ENCODE measurements at places on chromosomes 4 and X.
A peak's percentile ranks its signal among the peaks of the same experiment; 100 is the strongest.

- no peak for DNase-seq
Measured at GRCh38 chr4:142614621-142615323, 231.3 kb downstream of the INPP4B start.

- DNase-seq: no peak
Measured at GRCh38 chr4:167779280-167779679, 313.1 kb upstream of the ANXA10 start.

DNA sequence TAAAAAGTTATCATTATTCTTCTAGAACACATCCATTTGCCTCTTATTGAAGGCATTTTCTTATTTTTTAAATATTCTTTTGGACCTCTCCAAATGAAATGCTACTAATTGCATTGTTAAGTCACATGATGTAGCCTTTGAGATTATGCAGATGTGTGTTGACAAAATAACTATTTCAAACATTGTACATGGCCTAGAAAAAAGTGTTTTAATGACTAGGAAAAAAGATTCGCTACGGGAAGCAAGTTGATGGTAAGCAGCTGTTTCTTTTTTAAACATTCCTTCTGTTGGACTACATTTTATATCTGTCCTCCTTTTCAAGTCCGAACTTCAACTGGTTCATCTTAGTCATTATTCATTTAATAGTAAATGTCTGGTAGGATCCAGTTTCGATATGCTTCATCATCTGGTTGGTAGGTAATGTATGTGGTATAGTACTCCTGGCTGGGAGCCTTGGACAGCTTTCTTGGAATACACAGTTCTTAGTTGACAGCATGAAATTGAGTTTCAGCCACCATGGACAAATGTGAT, 34.3 kb upstream of the GUCY1A1 start:
- no peak for DNase-seq

DNA sequence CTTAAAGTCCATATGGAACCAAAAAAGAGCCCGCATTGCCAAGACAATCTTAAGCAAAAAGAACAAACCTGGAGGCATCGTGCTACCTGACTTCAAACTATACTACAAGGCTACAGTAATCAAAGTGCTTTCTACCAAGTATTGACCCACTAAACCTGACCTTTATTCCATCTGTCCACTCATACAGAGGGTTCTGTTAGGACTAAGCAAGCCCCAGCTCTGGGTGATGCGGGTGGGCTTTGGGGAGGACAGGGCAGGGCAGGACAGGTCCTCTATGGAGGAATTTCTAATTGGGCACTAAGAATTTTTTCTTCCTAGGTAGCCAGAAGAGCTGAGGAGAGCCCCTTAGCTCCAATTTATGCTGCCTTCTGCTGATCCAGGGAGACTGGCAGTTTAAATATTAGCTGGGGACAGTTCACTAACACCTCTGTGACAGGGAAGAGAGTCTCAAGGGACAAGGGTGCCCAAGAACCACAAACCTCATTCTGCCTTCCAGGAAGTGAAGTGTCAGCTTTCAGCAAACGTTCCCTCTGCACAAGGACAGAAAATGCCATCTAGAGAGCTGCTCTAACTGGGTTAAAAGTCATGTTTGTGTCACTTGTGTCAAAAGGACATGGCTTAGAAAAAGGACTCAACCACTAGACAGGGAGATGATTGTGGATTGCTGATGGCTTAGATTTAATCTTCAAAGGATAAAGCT, 143.2 kb downstream of the KIT start:
- no peak for DNase-seq

DNA sequence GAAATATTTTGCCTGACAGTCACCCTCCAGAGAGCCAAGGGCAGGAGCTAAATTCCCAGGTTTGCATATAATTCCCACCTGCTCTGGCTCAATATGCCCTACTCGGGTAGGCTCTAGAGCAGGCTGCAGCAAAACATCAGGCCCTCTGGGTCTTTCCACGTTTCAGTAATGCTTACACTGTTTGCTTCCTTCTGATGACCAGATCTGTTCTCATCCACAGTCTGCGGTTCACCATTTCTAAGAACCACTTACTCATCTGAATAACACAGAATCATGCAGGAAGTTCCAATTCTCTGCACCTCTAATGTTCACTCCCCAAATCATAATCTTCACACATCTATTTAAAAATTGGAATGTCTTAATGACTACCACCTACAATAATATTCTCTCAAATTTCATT, 141.4 kb downstream of the PPP3CA start:
- DNase-seq: no peak

DNA sequence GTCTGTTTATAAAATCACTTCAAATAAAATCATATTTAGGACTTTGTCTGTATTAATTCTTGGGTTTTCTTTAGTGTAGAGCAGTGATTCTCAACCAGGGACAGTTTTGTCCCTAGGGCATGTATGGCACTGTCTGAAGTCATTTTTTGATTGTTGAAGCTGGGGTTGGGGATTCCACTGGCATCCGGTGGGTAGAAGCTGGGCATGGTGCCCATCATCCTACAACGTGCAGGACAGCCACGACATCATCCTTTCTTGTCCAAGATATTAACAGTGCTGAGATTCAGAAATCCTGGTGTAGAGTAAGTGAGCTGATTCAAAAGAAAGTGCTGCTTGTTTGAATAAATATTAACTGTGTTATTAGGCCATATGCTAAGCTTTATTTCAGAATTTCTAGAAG, 28.6 kb downstream of the DCLK2 start:
- no peak for DNase-seq

GRCh38 chr4:113881256-113881655, 98.2 kb downstream of the ARSJ start:
- DNase-seq: no peak

- no peak for DNase-seq
Measured at GRCh38 chrX:140507982-140508305, 3.1 kb upstream of the SOX3 start.

GRCh38 chrX:40524423-40524822, 56.3 kb upstream of the ATP6AP2 start:
- DNase-seq: no peak

- no peak for DNase-seq
Measured at GRCh38 chr4:79442422-79442821, 34.4 kb upstream of the GK2 start.

DNA sequence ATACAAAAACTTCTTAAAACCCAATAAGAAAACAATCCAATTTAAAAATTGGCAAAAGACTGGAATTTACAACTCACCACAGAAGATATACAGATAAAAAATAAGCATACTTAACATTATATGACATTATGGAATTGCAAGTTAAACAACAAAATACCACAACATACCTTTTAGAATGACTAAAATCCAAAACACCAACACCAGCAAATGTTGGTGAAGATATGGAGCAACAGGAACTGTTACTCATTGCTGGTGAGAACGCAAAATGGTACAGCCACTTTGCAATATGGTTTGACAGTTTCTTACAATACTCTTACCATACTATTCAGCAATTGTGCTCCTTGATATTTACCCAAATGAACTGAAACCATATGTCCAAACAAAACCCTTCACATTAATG, 112.4 kb downstream of the ADGRL3 start:
- DNase-seq: no peak

- no peak for DNase-seq
Measured at GRCh38 chr4:77776182-77777134, 42.7 kb downstream of the CNOT6L start.

GRCh38 chr4:139692309-139693012, 26.8 kb downstream of the MGST2 start:
- no peak for DNase-seq

- DNase-seq: no peak
Measured at GRCh38 chr4:110638089-110638746, 15.3 kb upstream of the PITX2 start.

DNA sequence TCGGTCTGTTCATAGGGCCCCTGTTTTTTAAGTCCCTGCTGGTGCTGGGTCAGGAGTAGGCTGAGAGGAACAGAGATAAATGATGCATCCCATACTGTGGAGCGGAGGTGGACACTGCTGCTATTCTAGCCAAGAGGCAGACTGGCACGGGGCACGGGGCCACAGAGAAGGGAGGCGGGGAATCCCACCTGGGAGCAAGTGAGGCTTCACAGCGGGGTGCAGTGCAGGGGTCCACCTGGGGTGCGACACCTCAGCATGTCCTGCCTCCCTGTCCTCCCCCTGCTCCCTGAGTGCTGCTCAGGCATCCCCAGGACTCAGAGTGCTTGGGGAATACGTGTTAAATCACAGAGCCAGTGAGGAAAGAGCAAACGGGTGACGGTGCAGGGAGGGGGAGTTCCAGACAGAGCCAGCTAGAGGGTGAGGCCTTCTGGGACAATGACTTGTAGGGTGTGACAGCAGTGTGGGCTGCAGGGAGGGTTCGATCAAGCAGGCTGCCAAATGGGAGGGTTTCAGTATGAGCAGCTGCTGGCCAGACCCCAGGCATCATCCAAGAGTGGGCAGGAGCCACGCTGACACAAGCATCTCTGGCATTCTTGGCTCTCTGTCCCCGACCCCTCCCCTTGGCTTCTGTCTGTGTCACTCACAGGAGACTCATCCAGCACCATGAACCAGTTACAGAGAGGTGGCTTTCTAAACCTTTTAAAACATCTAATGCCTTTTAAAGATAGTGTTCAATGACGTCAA, 13.7 kb upstream of the HTRA3 start:
- DNase-seq: no peak

GRCh38 chr4:112509243-112510141, 6.5 kb downstream of the NEUROG2 start:
- peak; percentile 68 for DNase-seq

Data from NCI-H1092 (cell line).